Psoas muscle (tissue), 8 donors: ENCODE measurements at places on chromosomes 4 and X.

GRCh38 chrX:10110984-10111363 lies 45.8 kb upstream of the CLCN4 start:
- DNase-seq = no peak
- no peaks in the 10 kb centered on the region for H3K36me3 ChIP-seq
- no peaks in the 10 kb centered on the region for H3K27me3 ChIP-seq
- H3K4me1 ChIP-seq = peaks cover 4% of the 10 kb centered on the region
- H3K27ac ChIP-seq = peak overlapping the region; percentile 16

- DNase-seq = no peak
- no peaks in the 10 kb centered on the region for H3K4me1 ChIP-seq
- H3K36me3 ChIP-seq = no peaks in the 10 kb centered on the region
- H3K27ac ChIP-seq = no peak overlapping the region
- no peaks in the 10 kb centered on the region for H3K27me3 ChIP-seq
These were observed 395.0 kb downstream of the DTHD1 start for GRCh38 chr4:36676139-36677050.

GRCh38 chrX:51694254-51694653 lies 11.6 kb upstream of the CENPVL2 start:
- H3K27ac ChIP-seq = no peak overlapping the region
- H3K4me3 ChIP-seq = no peak overlapping the region
- no peak for DNase-seq
- H3K27me3 ChIP-seq = no peaks in the 10 kb centered on the region

DNA sequence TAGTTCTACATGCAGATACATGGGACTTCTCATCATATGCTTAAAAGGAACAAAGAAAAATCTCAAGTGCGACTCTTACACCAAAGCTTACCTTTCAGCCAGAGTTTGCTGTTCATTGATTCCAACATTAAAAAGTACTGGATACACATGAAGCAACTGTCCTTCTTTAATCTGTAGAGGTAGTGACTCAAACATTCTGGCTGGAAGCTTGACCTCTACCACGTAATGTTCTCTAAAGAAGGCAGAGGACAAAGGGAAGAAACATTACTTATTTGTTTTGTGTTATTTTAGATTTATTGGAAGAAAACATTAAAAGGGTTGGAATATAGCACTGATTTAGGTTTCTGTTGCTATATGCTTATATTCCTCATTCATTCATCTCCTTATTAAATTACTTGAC lies 476.1 kb downstream of the IL15 start:
- no peak overlapping the region for H3K27ac ChIP-seq
- no peak for DNase-seq
- no peak overlapping the region for H3K4me3 ChIP-seq
- no peaks in the 10 kb centered on the region for H3K4me1 ChIP-seq
- H3K36me3 ChIP-seq = no peaks in the 10 kb centered on the region

- H3K27ac ChIP-seq = no peak overlapping the region
- no peak overlapping the region for H3K4me3 ChIP-seq
- H3K27me3 ChIP-seq = no peaks in the 10 kb centered on the region
- no peaks in the 10 kb centered on the region for H3K4me1 ChIP-seq
These were observed 213.0 kb upstream of the GK2 start for GRCh38 chr4:79621061-79621460.

DNA sequence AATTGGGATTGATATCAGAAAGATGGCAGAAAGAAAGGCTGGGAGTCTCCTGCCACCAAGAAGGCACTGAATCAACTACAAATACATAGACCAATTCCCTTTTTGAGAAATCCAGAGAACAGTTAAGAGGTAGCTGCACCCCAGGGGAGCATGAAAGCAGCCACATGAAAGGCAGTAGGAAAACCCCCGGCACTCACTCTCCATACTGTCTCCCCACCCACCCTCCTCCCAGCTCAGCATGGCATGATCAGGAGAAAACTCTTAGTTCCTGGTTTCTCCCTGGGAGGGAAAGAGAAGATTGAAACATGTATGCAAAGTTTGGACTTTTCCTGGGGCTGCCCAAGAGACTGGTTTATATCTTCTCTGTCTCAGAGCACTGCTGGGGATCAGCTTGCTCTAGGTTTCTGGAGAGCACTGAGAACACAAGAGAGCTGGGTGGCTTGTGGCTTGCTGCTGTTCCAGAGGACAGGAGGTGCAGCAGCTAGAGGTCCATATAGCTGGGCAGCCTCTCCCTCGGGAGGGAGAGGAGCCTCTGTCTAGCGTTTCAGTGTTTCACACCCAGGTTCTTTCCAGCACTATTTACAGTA lies 305.7 kb downstream of the PDGFC start:
- no peak overlapping the region for H3K4me3 ChIP-seq
- DNase-seq = no peak
- H3K36me3 ChIP-seq = no peaks in the 10 kb centered on the region

- no peaks in the 10 kb centered on the region for H3K27me3 ChIP-seq
- H3K36me3 ChIP-seq = no peaks in the 10 kb centered on the region
- H3K4me1 ChIP-seq = no peaks in the 10 kb centered on the region
- no peak overlapping the region for H3K27ac ChIP-seq
- no peak overlapping the region for H3K4me3 ChIP-seq
These were observed 59.5 kb upstream of the PPP2R3B start for GRCh38 chrX:446245-446644.

DNA sequence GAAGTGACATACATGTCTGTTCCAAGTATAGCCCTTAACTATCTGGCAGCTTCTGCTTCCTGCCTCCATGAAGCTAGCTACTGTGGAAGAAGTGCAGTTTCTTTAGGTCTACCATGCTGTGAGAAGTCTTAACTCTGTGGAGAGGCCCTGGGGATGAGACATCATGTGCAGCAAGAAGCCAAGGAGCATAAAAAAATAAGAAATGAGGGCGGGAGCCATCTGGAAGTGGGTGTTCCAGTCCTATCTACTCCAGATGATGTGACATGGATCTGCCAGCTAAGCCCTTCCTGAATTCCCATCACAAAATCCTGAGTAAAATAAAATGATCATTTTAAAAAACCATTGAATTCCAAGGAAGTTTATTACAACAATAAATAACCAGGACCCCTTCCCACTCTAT lies 87.9 kb upstream of the TBC1D9 start:
- no peaks in the 10 kb centered on the region for H3K4me1 ChIP-seq
- H3K4me3 ChIP-seq = no peak overlapping the region
- DNase-seq = no peak

DNA sequence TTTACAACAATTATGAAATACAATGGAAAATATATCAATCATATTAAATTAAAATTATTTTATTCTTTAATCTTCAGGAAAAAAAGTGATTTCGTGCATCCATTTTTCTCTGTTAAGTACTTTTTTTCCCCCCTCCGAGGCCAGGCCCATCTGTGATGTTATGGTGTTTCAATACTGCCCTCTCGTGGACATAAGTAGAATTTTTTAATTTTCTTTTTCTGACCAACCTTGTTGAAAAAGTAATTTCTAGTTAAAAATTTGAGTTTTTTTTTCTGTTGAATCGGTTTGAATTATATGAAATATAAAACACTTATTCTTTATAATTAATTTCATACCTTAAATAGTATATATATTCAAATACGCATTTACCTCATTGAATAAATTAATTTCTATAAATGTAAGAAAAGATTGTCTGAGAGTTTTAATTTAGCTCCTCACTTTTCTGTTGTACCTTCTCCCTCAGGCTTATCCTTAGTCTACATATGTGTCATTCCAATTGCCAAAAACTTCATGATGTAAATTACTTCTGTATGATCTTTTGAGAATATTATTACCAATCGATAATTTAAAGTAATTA lies 175.8 kb upstream of the TECRL start:
- no peak for DNase-seq
- no peaks in the 10 kb centered on the region for H3K36me3 ChIP-seq
- H3K27ac ChIP-seq = no peak overlapping the region
- H3K4me1 ChIP-seq = no peaks in the 10 kb centered on the region
- no peaks in the 10 kb centered on the region for H3K27me3 ChIP-seq

GRCh38 chr4:142497606-142498005 lies 348.5 kb downstream of the INPP4B start:
- no peaks in the 10 kb centered on the region for H3K4me1 ChIP-seq
- H3K36me3 ChIP-seq = no peaks in the 10 kb centered on the region
- H3K27me3 ChIP-seq = no peaks in the 10 kb centered on the region
- H3K4me3 ChIP-seq = no peak overlapping the region
- no peak overlapping the region for H3K27ac ChIP-seq

GRCh38 chr4:67122029-67122428 lies 423.3 kb downstream of the CENPC start:
- H3K27me3 ChIP-seq = no peaks in the 10 kb centered on the region
- H3K4me1 ChIP-seq = no peaks in the 10 kb centered on the region
- H3K27ac ChIP-seq = no peak overlapping the region
- H3K4me3 ChIP-seq = no peak overlapping the region

DNA sequence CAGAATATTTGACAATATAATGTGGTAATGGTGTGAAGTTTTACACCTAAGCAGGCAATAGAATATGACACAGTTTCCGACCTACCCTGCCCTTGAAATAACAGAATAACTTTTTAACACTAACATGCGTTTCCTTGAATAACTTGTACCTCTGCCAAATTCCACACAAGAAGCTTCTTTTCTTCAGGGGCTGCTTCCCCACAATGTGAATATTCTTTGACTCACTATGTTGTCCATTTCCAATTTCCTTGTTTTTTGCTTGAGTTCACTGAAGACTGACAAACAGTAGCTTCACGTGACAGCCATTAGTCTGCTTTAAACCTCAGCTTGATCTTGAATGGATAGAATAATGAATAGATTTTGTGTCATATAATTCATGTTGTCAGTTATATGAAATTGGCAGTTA lies 14.3 kb downstream of the SHROOM3 start:
- H3K4me3 ChIP-seq = no peak overlapping the region
- DNase-seq = no peak
- H3K27me3 ChIP-seq = no peaks in the 10 kb centered on the region
- H3K27ac ChIP-seq = no peak overlapping the region
- H3K36me3 ChIP-seq = no peaks in the 10 kb centered on the region

DNA sequence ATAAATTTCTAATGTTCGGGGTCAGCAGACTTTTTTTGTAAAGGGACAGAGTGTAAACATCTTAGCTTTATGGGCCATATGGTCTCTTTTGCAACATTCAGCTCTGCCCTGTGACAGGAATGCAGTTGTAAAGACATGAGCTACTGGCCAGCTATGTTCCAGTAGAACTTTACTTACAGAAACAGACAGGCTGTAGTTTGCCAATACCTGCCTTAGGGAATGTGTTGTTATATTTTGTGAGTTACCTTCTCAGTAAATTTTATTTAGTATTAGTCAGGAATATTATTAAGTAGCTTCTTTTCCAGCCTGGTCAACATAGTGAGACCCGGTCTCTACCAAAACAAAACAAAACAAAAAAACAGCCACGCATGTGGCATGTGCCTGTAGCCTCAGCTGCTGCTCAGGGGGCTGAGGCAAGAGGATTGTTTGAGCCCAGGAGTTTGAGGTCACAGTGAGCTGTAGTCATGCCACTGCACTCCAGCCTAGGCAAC lies 48.7 kb downstream of the HTT start:
- H3K36me3 ChIP-seq = peaks cover 59% of the 10 kb centered on the region
- peaks cover 23% of the 10 kb centered on the region for H3K4me1 ChIP-seq
- no peak for DNase-seq
- H3K27me3 ChIP-seq = no peaks in the 10 kb centered on the region

DNA sequence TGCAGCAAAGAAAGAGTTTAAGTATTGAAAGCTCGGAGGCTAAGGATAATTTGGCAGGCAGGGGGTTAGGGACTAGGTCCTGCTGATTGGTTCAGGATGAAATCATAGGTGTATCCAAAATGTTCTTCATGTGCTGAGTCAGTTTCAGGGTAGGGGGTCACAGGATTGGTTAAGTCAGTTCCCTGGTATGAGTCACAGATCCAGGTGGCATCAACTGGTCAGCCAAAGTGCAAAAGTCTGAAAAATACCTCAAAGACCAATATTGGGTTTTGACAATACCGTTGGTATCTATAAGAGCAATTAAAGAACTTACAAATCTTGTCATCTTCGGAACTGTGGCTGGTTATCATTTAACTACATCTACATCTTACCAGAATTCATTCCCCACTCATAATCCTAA lies 25.6 kb upstream of the PRDM8 start:
- no peak overlapping the region for H3K27ac ChIP-seq
- H3K27me3 ChIP-seq = no peaks in the 10 kb centered on the region
- DNase-seq = no peak
- no peak overlapping the region for H3K4me3 ChIP-seq
- H3K36me3 ChIP-seq = no peaks in the 10 kb centered on the region
